MV-4-11 (cell line): ENCODE measurements at places on chromosomes 1 and 21.

DNA sequence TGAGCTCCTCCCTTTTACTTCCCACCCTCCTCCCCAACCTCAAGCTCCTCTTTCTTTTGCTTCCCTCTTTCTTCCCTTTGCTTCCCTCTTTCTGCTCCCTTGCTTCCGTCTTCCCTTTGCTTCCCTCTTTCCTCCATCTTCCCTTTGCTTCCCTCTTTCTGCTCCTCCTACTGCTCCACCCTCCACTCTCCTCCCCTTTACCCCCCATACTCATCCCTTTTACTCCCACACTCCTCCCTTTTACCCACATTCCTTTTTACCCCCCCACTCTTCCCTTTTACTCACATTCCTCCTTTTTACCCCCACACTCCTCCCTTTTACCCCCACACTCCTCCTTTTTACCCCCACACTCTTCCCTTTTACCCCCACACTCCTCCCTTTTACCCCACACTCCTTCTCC is 30.2 kb downstream of the PGBD5 start:
- no peak for DNase-seq

DNA sequence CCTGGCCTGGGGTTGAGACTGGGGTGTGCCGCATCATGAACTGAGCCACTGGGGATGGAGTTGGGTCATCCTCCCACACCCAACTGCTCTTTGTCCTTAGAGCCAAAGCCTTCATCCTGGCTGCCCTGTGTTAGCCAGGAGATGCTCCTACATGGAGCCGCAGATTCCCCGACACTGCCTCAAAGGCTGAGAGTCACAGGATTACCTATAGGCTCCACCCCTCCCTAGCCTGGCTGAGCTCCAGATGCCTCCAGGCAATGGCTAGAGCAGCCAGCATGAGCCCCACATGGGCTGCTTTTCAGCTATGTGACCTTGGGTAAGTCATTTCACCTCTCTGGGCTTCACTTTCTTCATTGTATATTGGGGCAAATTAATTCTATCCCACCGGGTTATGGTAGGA is 119.9 kb upstream of the POU3F1 start:
- DNase-seq: no peak

GRCh38 chr1:44405031-44405797 is at the start of gene RNF220:
Gene RNF220 (plus strand): TSS chr1:44405255.
- peak; percentile 28 for DNase-seq

DNA sequence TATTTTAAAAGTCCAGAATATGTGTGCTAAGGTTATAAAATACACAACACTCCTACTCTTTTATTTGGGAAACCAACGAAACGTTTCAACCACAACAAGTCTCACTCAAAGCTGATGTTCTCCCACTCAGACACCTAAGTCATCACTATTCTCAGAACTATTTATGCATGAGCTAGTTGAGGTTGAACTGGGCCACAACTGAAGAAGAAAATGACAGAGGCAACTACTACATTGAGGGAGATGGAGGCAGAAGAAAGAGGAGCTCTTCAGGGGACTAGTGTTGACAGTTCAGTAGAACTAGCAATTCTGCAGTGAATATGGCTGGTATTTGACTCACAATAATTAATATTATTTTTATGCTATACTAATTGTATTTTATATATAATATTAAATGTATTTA is 198.2 kb downstream of the SEC16B start:
- DNase-seq: no peak

DNA sequence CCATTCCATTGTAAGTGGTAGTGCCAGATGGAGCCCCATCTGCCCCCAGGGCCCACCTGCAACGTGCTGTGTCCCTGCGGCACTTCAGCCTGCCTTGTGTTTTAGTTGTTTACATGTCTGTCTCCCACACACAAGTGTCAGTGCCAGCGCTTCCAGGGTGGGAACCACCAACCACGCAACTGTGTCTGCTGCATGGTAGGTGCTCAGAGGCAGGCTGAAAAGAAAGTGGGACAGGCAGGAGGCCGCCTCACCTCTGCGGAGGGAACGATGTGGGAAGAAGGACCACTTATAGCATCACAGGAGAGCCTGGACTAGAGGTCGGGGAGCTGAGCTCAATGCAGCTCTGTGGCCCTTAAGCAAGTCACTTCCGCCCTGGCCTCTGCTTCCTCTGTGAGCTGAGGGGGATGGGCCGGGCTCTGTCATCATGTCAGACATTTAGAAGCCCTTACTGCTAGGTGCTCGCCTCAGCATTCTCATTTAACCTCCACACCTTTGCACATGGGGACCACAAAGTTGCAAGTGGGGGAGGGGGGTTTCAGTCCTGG is 17.9 kb downstream of the SLC9A1 start:
- peak; percentile 68 for DNase-seq

DNA sequence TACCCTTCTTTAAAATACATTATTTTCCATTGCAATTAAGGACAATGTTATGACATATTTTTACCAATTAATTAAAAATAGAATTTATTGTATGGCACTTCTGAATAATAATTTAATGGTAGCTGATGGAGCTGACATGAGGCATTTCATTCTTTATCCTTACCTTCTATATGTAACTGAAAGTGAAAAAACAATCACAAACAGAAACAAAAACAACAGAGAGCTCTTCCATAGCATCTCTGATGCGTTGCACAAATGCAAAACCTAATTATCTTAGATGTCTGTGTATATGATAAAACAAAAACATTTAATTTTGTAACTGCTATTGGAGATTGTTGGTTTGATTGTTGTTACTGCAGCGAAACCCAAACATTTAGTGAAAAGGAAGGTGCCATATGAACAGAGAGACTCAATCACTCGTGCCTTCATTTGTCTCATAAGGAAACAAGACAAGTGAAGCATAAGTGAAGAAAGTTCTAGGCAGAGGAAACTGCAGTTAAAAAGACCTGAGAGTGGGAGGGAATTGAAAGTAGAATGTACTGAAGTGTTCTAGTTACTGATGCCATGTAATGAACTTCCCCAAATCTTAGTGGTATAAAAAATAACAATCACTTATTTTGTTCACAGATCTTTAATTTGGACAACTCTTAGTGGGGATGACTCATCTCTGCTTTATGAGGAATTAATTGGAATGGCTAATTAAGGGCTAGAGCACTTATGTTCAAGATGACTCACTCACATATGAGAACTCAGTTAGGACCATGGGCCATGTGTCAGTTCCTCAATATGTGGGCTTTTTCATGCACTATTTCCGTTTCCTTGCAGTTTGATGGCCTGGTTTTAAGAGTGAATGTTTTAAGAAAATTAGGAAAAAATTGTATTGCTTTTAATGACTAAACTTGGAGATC is 245.0 kb upstream of the OLFM3 start:
- DNase-seq: peak; percentile 93

DNA sequence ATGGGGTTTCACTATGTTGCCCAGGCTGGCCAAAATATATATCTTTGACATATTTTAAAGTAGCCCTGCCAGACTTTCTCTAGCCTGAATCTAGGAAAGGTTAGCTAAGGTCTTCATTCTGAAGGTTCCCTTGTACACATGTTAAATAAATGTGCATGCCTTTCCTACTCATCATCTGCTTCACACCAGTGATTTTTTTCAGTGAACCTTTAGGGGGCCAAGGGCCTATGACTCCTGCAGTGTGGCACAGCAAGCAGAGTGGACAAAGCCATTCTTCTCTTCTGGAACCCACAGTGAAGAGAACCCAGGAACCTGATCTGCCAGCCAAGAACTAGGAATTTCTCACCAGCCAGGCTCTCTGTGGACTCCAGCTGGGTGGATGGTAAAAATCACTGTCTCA is 22.9 kb downstream of the CBR1 start:
- no peak for DNase-seq

DNA sequence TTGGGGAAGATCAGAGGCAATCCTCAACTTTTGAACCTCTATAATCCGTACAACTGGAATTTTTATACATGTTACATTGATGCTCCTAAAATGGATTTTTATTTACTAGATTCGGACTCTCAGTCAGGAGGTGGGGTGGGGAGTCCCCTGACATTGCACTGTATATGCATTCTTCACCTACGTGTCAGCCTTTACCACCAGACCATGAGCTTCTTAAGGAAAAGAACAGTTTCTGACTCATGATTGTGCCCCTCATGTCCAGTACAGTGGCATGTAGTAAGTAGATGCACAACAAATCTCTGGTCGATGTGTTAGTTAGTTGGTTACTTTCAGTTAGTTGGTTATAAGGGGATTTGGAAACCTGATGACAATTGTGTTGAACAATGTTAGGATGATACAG is 15.4 kb downstream of the LPAR3 start:
- no peak for DNase-seq

GRCh38 chr1:66580081-66580480 is 46.1 kb downstream of the SGIP1 start:
- DNase-seq: peak; percentile 23

DNA sequence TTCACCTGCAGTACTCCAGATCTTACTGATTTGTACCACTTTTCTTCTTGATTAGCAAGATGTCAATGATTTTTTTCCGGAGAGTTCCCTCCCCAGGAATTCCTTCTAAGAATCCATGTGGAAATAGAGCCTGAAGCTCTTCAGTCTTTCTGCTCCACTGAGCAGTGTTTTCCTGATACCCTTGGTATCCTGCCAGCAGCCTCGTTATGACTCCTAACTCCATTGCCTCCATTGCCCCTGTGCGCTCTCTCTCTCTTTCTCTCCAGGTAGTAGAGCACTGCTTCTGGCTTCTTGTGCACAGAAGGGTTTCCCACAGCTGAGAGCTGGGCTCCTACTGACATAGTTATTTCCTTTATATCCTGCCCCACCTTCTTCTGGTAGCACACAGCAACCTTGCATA is 12.2 kb downstream of the UBE2U start:
- DNase-seq: no peak

DNA sequence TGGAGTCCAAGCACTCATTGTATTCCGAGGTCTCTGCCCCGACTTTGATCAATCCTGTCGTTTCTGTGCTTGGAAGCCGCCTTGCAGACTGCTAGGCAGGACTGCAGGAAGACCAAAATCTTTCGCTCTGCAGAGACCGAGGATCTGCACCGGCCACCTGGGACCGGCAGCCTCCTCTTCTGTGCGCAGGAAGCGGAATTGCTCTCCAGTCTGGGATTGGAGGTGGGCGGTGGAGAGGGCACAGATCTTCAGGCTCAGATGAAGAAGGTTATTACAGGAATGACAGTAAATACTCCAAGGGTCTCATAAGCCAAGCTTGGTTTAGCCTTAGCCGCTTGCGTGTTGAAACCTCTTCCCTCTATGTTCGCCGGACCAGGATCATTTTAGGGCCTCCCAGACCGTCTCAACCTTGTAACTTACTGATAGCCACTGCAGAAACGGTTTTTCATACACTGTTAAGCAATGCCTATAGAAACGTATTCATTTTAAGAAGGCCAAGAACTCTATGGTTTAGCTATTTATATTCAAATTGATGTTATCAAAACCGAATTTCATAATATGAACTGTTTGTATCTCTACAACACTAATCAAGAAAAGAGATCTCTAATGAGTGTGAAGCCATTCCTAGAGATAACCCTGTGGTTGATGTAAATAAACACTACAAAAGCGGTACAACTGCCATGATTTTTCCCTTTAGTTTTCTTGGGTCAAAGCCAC is 1.1 kb downstream of the MIA3 start:
- no peak for DNase-seq

GRCh38 chr1:43582162-43582566 is 51.5 kb downstream of the PTPRF start:
- DNase-seq: peak; percentile 10

- DNase-seq: no peak
Observed at GRCh38 chr1:230044729-230045128, 22.3 kb upstream of the GALNT2 start.

DNA sequence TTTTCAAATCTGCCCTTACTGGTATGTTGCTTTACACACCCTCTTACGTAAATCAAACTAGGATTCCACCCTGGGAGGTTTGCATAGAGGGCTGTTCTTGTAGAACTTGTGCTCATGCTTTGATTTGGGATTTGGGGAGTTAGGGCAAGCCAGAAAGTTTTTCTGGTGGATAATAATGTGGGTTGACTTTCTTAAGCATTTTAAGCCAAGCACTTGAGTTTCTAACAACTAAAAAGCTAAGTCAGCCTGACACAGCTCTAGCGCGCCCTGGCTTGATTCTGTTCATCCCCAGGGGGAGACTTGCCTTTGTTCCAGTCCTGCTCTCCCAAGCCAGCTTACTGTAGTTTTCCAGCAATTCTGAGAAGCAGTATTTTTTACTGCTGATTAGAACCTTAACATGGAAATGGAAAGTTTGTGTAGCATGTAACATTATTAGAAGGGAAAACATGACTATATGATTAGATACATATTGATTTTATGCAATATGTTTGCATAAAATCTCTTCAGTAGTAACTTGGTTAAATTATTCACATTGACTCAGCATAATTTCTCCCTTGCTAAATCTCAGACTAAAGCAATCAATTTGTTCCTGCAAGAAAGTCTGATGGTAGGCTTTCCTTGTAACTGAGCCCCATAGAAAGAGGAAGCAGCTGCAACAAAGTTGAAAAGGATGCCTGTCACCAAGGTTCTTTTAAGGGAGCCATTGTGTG is 11.0 kb upstream of the PGD start:
- DNase-seq: peak; percentile 95

GRCh38 chr1:229563701-229564100 is 5.2 kb upstream of the ABCB10 start:
- peak; percentile 53 for DNase-seq

GRCh38 chr21:17501107-17502006 is 11.5 kb upstream of the CXADR start:
- DNase-seq: no peak

DNA sequence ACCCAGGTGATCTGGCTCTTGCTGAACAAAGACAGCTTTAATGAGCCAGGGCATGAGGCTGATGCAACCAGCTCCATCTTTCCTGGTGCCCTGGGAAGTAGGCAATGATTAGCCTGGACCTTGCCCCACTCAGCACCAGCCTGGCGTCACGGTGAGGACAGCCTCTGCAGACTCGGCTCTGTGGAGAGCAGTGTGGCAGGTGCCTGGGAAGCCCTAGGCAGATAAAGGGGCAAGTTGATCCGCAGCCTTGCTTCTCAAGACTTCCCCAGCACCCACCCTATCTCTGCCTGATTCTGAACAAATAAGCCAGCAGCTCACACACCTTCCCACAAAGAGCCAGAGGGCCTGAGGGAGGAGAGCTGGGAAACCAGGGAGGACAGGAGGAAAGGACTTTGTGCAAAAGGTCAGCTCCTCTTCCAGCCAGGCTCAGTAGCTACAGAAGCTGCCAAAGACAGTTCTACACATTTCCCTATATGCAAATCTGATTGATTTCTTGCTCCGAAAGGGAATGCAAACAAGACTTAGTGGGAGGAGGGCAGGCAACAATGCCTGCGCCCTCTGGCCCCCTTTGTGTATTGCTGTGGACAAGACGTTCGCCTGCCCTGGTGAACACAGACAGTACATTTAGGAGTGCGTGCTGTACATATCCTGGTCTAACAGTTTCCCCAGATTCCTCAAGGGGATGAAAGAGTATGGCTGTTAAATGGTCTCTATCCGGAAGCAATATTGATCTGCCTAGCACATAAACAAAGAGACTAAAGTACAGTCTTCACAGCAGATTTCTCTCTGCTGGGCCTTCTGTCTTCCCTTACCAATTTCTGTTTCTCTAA is 63.8 kb downstream of the BCAR3 start:
- no peak for DNase-seq

DNA sequence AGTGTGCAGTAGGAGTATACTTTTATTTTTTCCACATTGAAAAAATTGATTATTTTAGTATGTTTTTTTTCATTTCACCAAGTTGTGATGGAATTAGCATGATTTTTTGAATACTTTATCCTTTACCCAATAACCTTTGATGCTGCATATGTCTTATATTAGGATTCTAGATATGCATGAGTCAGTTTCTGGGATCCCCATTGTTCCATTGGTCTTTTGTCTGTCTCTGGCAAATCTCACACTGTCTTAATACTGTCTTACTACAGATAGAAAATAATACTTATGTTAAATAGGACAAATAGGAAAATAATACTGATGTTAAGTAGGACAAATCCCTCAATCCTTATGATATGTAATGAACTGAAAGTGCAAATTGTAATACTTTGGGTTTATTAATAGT is 54.3 kb upstream of the ASB17 start:
- no peak for DNase-seq
